Vagina (tissue), 2 donors: ENCODE measurements at places on chromosomes 3 and 15. TPM values are rescaled to one million over a fixed set of nuclear protein-coding genes. Genes with fewer than 3 reads are reported as not detected.

The SI gene
- not detected for total RNA-seq

The DCUN1D1 gene
- 25.5 TPM for total RNA-seq

The NDN gene
- 79.3 TPM for total RNA-seq

The ARID3B gene
- 15.2 TPM for total RNA-seq

The PPM1L gene
- total RNA-seq: 14.2 TPM

The SLC28A1 gene
- total RNA-seq: not detected

The ABHD6 gene
- total RNA-seq: 18.9 TPM

The BFSP2 gene
- total RNA-seq: not detected

The TXNRD3 gene
- 7.1 TPM for total RNA-seq

The INTS14 gene
- 28.0 TPM for total RNA-seq

The RTP1 gene
- total RNA-seq: not detected

The PPP1R14D gene
- total RNA-seq: not detected

The FSD2 gene
- total RNA-seq: not detected

The UROC1 gene
- total RNA-seq: not detected

The IMPG2 gene
- 0.25 TPM for total RNA-seq

The NCK1 gene
- 45.7 TPM for total RNA-seq

The TGM5 gene
- 8.3 TPM for total RNA-seq

The FBXO40 gene
- total RNA-seq: not detected

The POLR2M gene
- 204 TPM for total RNA-seq

The CDCP1 gene
- total RNA-seq: 27.5 TPM
